OCI-M1 (cell line): ENCODE measurements at places on chromosomes 1 and 21.

DNA sequence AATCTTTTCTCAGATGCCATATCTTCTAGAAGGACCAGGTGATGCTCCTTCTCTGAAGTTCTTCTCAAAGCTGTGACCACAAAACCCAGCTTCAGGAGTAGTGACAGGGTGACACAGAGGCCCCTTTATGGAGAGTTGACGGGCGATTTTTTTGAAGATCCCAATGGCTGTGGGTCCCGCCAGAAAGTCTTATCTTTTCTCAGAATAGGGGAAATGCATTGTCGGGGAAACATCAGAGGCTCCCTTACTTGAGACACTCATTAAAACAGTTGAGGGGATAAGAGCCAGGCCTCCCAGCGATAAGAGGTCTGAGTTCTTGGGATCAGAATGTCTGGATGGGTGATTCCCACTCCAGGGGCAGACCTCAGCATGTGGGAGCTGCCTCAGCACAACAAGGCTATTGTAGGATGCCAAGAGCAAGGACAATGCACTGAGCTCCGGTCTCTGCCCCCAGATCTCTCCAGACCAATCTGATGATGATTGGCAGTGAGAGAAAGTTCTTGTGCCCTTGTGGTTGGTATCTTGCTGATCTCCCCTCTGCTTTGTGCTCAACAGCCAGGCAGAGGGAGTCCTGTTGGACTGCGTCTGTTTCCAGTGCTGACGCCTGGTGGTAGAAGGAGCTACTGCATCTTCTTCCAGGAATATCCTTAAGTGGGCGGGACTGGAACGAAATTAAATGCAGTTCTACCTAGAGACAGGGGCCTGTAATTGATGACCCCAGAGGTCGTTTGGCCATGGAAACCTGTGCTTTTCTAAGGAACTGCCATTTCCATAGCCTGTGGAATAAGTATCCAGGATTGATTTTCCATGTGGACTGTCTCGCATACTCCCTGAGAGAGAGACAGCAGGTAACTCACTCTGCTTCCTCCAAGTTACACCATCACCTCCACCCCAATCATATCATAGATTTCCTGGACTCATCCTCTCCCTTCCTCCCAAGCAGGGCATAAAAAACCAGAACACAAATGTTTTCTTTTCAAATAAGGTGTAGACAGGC lies 6.8 kb upstream of the ACKR1 start:
- peak; percentile 94 for DNase-seq

DNA sequence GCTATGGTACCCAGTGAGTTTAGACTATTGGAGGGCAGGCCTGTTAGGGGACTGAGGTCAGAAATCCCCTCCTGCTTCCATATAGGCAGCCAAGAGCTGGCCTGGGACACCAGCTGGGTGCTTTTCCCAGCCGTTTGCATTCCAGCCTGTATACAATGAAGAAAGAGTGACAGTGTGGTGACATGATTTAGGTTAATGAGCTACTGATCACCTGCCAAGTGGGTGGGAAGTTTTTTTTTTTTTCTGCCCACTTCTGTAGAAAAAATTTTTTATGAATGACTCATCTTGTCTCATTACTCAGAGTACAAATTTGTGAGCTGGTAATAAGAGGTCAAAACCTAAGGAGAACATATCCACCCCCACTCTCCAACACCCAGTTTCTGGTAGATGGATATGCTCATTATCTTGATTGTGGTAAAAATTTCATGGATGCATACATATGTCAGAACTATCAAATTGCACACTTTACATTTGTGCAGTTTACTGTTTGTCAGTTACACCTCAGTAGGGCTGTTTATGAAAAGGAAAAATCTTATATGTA lies 16.4 kb upstream of the CGN start:
- DNase-seq: peak; percentile 65

GRCh38 chr1:54328066-54328636 lies 78.0 kb downstream of the SSBP3 start:
- DNase-seq: no peak

DNA sequence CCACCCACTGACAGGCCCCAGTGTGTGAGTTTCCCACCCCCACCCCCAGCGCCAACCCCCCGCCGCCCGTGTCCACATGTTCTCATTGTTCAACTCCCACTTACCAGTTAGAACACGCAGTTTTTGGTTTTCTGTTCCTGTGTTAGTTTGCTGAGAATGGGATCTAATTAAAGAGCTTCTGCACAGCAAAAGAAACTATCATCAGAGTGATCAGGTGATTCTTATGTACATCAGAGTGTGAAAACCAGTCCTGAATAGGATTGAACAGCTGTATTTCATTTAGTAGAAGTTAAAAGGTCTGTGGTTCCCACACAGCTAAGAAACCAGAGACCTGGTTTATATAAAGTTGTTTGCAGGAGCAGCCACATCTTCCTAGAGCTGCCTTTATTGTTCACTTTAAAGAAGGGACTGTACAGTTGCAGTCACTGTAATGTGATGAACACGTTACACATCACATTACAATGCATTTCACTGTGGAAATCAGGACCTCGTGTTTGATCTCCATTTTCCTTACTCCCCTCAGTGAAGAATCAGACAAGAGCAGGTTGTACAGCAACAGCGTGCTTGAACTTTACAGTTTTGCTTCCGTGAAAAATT lies 1.2 kb downstream of the GBP6 start:
- DNase-seq: no peak

- no peak for DNase-seq
Observed at GRCh38 chr1:172588296-172589291, 55.6 kb downstream of the SUCO start.

DNA sequence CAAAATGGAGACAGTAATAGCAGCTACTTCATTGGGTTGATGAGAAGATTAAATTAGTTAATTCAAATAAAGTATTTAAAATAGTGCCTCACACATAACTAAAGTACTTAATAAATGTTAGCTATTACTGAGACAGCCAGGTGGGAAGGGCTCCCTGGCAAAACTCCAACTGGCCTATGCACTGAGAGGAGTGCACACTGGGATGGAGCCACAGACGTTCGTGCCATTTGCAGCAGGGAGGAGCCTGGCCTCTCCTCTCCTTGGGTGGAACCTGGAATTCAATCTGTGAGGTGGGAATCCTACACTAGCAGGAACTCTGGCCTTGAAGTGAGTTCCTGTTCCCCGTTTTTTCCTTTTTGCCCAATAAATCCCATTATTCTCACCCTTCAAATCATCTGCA lies 28.1 kb downstream of the SLC5A9 start:
- no peak for DNase-seq

DNA sequence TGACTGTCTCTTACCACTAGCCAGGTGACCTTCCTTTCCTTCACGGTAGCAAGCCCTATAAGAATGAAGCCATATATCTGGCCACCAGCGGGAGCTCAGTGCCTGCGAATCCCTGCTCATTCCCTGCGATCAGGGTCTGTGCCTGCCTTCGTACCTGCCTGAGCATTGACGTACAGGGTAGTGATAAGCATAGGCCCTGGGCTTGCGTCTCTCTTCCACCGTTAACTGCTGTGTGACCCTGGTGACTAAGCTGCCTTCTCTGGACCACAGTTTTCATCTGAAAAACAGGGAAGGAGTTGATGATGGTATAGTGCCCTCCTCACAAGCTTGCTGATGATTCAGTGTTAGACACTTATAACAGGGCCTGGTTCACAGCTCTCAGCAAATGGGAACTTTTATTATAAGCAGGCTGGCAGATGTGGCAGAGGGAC lies 4.1 kb downstream of the ZC3H12A start:
- no peak for DNase-seq

GRCh38 chr1:23167353-23168078 lies 1.1 kb downstream of the LUZP1 start:
- DNase-seq: peak; percentile 49

GRCh38 chr1:205122489-205122882 lies 708 bp upstream of the RBBP5 start:
- DNase-seq: no peak

DNA sequence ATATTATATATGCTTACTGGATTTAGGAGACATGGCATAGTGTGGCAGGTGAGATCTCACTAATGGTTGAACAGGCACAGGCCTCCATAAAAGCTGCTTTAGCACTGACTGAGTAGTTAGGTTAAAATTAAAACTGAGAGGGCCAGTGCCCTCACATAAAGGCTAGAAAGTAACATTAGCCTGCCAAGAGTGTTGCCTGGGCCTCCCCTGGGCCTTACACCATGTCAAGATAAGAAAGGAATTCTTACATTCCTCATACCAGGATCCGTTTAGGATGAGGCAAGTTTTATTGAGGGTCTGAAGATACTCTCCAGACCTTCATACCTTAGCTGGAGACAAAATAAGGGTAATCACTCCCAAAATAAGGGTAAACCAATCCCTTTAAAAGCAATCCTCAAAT lies 1011.8 kb downstream of the PLA2G4A start:
- peak; percentile 7 for DNase-seq

DNA sequence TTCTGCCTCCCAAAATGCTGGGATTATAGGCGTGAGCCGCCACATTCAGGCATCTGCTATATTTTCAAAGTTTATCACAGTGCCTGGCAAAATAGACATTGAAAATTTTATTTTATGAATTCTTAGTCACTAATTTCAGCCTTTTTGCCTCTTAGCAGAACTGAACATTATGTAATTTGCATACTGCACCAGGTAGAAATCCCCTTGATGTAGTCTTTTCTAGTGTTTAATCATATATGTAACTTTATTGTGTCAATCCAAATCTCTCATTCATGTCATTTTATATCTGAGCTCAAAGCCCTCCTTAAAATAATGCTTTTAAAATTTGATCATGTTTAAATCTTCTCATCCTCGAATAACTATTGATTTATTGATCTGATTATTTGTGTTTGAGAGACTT lies 19.2 kb downstream of the WDTC1 start:
- DNase-seq: no peak

GRCh38 chr1:211182746-211183145 lies 48.8 kb upstream of the KCNH1 start:
- no peak for DNase-seq

DNA sequence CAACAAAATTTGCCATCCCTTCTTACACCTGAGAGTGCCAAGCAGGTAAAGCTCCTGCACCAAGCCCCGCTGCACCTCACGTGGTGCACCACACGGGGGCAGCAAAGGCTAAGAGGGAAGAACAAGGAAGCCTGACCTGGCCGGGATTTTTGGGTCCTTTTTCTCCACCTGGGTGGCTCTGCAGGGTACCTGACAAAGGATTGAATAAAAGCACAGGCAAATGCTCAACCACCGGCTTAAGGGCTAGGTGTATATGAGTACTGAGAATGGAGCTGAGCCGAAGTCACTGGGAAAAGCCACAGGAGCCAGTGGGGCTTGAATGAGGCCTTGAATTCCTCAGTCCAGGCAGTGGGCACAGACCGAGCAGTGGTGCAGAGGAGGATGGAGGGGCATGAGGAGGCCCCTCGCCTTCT lies 36.4 kb downstream of the ZNF697 start:
- peak; percentile 86 for DNase-seq

DNA sequence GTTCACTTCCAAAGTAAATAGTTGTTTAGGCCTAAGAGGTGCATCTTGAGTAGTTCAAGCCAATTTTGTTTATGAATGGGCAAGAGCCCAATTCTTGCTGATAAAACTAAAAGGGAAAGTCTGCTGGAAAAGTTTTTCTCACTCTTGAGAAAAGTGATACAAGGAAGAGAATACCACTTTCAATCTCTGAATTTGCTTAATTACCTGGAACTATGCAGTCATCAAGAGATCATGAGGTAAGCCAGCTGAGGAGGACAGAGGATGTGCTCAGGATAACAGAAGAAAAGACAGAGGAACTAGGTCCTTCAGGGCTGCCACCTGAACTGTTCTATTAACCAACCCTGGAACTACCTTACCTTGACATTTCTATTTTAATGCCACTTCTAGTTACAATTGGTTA lies 42.2 kb downstream of the ILDR2 start:
- DNase-seq: no peak

GRCh38 chr1:111867868-111868440 lies 112.3 kb downstream of the DDX20 start:
- no peak for DNase-seq

DNA sequence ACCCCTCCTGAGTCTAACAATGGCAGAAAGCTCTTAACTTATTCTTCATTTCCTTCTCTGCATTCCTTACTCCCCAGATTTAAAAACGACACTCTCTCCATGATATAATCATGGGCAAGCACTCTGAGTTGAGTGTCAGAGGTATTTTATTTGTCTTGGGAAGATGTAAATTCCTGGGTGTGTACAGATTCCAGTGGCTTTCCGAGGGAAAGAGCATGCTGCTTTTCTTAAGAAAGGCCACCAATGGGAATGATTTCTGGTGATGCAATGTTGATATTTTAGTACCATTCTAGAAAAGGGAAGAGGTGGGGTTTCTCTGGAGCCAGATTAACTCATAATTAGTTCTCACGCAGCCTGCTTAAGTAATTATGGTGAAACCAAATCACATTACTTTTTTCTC lies 47.8 kb upstream of the BTG3 start:
- peak; percentile 60 for DNase-seq

- DNase-seq: peak; percentile 84
Observed at GRCh38 chr1:221435504-221435904, 306.4 kb downstream of the DUSP10 start.

- no peak for DNase-seq
Observed at GRCh38 chr1:191546803-191547202, 611.5 kb upstream of the RGS18 start.

DNA sequence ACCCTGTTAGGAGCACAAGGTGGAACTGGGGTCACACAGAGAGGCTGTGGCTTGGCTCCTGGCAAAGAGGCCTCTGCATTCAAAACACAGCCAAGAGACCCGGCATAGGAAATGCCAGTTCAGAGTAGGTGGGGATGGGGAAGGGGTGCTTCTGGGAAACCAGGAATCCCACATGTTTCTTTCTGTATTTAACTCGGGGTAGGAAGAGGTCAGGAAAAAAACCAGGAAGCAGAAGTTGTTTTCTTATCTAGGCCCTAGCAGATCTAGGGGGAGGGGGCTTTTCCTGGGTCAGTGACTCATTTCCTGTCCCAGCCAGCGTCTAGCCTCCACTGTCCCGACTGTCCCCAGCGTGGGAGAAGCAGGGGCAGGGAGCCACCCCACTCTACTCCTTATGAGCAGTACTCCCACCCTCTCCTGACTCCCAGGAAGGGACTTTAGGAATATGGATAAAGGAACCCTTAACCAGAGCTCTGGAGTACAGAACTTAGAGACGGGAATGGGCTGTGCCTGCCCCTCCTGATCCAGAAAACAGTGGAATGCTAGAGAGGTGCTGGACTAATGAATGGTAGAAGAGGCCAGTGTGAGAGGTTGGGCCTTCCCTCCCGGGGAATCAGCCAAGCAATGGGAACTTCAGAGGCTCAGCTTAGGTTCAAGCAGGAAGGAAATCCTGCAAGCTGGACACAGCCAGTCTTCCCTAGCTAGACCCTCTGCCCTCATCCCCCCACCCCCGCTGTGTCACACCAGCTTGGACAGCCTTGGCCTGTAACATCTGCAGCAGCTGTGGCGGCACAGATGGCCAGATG lies 5.7 kb downstream of the FHL3 start:
- DNase-seq: peak; percentile 93
